ENCODE measurements at places on chromosomes 11 and 22.
A peak's percentile ranks its signal among the peaks of the same experiment; 100 is the strongest.

- no peak for DNase-seq
Measured at GRCh38 chr22:38068641-38069371, 11.6 kb downstream of the PICK1 start.

GRCh38 chr11:67689178-67689577 lies 14.8 kb upstream of the ALDH3B2 start:
- no peak for DNase-seq

DNA sequence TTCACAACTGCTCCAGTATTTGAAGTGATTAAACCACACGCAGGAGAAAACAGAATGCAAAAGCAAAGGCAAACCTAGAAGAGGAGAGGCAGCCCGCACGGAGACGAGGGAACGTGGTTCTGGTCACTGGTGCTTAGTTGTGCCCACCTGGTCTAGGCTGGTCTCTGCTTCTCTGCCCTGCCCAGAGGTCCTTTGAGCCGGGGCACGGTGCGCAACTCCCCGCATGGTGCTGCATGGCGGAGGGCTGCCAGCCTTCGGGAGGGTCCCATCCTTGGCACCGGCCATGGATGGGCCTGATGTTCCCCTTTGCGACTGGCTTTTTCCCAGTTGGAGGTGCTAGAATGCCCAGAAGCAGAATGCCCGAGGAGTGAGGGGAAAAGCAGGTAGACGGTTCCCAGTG lies 46.1 kb downstream of the KCNC1 start:
- DNase-seq = no peak

GRCh38 chr22:50626850-50627641 lies 906 bp downstream of the ARSA start:
- DNase-seq = no peak

- DNase-seq = no peak
Measured at GRCh38 chr11:7307836-7308235, 56.1 kb downstream of the SYT9 start.

GRCh38 chr11:125901872-125902271 lies 1.1 kb downstream of the PUS3 start:
- DNase-seq = no peak

GRCh38 chr11:3021125-3021524 lies 29.0 kb upstream of the NAP1L4 start:
- DNase-seq = no peak

DNA sequence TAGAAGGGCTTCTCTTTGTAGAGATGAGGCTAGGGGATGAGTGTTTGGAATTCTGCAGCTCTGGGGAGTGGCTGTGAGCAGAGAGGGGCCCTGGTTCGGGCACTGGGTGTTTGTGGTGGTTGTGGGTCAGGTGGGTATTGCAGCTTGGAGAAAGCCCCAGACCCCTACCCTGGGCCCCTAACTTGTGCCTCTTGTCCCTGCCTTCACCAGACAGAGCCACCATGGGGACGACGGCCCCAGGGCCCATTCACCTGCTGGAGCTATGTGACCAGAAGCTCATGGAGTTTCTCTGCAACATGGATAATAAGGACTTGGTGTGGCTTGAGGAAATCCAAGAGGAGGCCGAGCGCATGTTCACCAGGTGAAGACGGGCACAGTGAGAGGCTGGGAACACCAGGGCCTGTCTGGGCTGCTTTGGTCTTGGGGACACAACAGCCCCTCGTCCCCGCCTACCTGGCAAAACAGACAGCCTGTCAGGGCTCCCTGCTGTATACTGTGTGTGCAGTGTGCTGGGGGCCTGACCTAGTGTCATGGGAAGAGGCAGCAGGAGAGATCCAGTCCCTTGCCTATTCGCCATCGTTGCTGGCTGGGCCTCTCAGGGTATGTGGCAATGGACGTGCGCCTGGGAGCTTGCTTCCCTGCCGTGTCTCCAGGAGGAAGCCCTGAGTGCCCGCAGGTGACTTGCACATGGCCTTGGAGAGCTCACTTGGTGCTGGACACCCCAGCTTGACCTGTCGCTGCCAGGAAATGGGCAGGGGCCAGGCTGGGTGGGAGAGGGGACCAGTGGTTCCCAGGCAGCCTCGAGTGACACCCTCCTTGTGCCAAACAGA lies 4.3 kb downstream of the INCENP start:
- DNase-seq = no peak

GRCh38 chr11:116072133-116072532 lies 567.9 kb upstream of the CADM1 start:
- no peak for DNase-seq

- no peak for DNase-seq
Measured at GRCh38 chr11:36427876-36428275, 82.2 kb downstream of the TRAF6 start.

- no peak for DNase-seq
Measured at GRCh38 chr11:79960461-79960860, 519.6 kb upstream of the TENM4 start.

DNA sequence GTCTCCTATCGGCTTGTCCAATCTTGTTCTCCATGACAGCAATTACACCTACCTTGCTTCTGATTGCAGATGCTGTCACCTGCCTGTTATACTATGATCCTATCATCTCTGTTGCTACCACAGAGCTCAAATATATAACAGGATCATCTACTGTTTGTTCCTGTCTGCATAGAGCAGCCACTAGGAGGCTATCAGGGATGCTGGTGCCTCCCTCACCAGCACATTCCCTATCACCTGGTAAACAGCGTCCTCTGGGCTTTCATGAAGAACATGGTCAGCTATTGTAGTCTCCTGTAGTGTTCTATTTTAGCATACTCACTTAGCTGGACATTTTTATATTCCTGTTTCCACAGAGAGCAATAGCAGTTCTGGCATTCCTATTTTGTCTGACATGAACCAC lies 87.8 kb upstream of the FAT3 start:
- no peak for DNase-seq

DNA sequence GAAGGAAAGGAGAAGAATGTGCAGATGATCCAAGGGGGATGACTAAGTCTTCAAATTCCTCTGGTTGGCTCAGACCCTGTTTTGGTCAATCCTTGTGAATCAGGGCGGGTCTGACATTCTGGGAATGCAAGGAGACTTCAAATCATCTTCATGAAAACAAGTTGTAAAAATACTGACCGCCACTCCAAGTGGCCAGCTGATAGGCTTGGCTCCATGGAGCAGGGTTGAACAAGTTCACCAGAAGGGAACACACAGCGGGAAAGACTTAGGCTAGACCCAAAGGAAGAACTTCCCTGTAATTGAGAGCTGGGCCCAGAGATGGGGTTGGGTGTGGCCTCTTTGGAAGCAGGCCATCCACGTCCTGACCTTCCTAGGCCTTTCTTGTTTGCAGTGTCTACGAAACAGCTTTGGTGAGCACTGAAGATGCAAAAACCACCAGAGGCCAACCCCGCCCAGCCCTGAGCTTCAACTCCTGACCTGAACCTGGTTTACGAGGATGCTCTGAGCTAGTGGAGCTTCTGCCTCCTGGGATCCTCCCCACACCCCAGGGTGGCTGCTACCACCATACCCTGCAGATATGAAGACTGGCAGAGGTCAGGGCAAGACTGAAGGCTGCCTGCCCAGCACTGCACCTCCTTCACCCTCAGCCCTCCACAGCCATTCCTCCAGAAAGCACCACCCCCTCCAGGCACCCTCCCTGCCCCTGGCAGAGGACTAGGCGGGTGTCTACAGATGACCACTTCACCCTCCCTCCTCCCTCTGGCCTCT lies 26.1 kb downstream of the GDPD5 start:
- no peak for DNase-seq

DNA sequence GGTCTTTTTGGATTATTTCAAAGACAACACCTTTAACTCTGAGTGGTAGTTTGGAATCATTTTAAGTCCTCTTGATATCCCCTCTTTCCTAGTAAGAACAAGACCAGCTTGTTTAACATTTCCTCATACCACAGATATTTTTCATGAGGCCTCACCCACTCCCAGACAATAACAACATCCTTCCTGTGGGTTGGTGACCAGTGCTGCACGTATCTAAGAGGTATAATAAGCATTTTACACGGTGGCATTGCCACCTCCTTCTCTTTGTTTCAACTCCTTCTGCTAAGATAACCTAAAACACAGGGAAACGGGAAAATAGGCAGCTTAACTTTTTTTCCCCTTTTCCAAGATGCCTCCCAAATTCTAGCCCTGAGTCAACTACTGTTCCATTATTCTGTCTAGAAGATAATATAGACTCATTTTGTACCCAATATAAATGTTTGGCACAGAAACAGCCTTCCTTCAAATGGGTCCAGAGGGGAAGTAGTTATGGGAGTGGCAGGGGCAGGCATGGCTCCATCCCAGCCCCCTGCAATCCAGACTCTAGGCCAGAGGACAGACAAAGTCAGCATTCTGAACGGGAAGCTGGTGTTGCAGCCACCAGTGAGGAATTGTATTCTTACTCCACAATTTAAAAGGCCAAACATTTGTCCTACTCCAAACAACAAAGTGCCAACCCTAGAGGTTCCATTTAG lies 28.5 kb downstream of the MAML2 start:
- no peak for DNase-seq

DNA sequence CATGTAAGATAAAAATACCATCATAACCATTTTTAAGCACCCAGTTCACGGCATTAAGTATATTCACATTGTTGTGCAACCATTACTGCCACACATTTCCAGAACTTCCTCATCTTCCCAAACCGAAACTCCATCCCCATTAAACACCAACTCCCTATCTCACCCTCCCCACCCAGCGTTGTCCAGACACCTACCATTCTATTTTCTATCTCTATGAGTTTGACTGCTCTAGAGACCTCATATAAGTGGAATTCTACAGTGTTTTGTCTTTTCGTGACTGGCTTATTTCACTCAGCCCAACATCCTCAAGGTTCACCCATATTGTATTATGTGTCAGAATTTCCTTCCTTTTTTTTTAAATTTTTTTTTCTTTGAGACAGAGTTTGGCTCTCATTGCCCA lies 45.2 kb downstream of the PPFIA1 start:
- DNase-seq = no peak

DNA sequence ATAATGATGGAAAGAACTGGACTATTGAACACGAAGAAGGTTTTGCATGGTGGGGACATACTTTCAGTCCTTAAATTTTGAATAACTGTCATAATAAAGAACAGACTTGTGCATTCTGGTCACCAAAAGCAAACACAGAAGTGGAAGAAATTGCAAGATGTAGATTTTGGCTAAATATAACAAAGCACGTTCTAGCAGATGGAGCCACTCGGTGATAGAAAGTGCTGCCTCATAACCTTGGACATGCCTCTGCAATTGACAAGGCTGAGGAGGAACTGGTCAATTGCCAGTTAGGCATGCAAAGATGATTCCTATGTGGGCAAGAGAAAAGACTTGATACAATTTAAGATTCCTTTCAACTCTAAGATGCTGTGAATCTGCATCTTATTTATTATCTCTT lies 244.1 kb upstream of the ZC3H12C start:
- DNase-seq = no peak

- no peak for DNase-seq
Measured at GRCh38 chr11:44389963-44390605, 80.1 kb upstream of the ALX4 start.

- peak; percentile 22 for DNase-seq
Measured at GRCh38 chr11:2186669-2187279, 15.2 kb upstream of the TH start.

DNA sequence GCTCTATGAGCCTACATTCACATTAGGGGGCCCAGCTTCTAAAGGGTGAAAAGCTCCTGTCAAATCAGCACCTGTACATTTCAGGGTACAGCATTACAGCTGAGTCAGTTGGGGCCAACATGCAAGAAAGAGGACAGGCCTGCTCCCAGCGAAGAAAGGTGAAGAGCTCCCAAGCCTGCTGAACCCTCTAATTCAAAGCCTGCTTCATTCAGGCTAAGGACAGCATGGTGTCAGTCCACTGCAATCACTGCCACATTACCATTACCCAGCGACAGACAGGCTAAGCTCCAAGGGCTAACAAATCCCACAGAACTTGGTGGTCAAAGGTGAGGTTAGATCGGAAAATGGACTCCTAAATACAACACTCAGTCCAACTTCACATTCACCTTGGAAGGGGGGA lies 65.4 kb upstream of the CHRM4 start:
- DNase-seq = no peak

DNA sequence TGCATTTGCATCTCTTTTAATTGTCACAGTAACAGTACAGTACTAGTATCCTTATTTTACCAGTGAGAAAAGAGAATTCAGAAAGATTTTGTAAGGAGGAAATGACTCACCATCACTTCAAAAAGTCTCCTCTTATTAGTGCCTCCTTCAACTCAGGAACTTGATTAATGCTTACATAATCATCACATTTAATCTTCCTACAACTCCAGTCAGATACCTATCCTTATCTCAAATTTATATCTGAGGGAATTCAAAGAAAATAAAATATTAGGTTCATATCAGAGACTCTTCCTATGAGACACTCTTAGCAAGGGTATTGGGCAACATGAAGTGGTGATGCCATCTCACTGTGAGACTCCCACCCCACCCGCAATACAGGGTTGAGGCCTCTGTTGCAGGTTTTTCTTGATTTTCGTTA lies 26.1 kb upstream of the CTSC start:
- DNase-seq = no peak

DNA sequence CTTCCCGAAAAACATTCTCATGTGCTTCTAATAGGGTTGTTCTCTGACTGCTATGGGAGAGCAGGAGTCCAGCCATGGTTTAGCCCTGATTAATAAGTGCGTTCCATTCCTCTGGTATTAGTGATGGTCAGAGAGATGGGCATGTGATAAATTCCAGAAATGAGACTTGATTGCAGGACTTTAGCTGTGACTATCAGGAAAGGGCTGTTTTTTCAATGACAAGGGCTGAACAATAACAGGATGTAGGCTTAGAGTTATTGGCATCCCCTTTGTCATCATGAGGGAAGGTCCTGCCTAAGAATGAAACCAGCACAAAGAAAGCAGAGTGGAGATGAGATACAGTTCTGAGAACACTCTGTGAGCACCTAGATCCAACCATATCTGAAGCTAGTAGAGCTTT lies 494.6 kb downstream of the MIAT start:
- no peak for DNase-seq

GRCh38 chr22:47888817-47889216 lies 1126.4 kb downstream of the TBC1D22A start:
- DNase-seq = no peak

DNA sequence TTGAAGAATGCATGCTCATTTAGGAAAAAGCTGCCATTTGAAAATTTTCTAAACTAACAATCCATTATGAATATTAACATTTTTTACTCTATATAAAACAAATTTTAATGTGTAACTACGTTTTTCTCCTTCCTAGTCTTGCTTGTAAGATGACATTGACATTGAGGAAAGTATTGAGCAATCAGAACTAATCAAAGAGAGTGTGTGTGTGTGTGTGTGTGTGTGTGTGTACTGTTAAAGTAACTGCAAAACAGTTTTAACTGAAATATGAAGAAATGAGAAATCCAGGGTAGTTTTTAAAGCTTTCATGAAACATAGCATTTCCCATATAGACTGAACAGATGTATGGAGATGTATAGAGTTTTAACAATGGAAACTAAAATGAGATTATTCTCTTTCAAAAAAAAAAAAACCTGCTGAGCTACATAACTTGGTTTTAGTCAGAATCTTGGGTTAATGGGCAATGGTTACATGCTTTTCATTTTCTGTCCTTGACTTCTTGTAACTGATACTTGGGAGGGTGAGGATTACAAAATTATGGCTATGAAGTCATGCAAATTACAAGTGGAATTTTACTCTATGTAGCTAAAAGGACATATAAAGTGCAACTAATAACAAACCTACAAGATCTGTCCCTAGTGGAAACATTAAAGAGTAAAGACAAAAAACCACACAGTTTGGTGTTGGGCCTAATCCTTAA lies 2.0 kb downstream of the PDGFD start:
- no peak for DNase-seq

GRCh38 chr11:69422645-69423044 lies 58.8 kb upstream of the LINC01488 start:
- no peak for DNase-seq

- DNase-seq = no peak
Measured at GRCh38 chr11:11425806-11426205, 72.8 kb upstream of the CSNK2A3 start.

- DNase-seq = no peak
Measured at GRCh38 chr11:11971906-11972547, 36.4 kb downstream of the DKK3 start.
